ENCODE measurements at places on chromosomes 3 and 15.
A peak's percentile ranks its signal among the peaks of the same experiment; 100 is the strongest.

- no peak for DNase-seq
Measured at GRCh38 chr3:15822281-15822680, 24.5 kb upstream of the ANKRD28 start.

- DNase-seq: no peak
Measured at GRCh38 chr3:139101396-139101795, 56.7 kb upstream of the PRR23C start.

DNA sequence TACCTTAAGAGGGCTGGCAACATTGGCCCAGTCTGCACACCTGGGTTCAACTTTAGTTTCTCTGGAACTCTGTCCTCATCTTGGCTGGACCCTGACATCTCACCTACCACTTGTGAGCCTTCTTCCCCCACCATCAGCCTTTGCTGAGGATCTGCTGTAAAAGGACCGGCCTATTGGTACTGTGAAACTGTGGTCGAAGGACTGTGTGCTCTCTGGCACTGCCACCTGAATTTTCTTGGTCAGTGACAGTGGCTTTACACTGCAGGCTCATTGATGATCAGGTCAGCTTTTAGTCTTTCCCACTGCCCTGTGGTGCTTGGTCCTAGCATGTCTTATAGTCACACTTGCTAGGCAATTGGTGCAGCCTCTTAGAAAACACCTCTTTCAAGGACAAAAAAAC is 86.9 kb downstream of the PEX5L start:
- DNase-seq: no peak

- DNase-seq: no peak
Measured at GRCh38 chr3:73622091-73622805, 2.5 kb downstream of the PDZRN3 start.

DNA sequence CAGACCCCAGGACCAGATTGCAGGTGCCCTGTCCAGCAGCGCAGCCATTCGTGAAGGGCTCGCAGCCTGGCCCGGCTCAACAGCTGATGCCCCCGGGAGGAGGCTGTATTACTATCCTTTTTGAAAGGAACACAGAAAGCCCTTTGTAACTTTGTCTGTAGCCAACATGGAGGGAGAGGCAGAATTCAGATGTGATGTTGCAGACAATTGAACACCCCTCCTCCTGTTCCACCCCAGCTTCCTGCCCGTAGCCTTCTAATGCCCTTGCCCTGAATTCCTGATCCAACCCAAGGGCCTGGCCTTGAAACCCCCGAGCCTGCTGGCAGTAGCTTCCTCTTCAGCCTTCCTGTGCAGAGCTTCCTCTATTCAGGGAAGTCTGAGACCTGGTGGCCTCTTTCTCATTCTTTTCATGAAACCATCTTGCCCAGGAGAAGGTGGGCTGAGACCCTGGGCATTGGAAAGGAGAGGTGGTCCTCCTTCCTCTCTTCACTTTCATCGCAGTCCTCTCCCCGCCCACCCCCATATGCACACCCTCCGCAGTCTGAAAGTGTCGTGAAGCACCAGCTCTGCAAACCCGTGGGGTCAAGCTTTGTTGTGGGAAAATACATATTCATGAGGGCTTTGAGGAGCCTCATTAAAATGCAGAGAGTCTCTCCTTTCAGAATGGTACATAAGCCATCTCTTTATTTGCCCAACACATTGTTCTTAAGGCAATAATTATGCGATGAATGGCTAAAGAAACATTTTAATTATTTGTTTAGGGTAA is 109.2 kb downstream of the APBA2 start:
- DNase-seq: no peak

DNA sequence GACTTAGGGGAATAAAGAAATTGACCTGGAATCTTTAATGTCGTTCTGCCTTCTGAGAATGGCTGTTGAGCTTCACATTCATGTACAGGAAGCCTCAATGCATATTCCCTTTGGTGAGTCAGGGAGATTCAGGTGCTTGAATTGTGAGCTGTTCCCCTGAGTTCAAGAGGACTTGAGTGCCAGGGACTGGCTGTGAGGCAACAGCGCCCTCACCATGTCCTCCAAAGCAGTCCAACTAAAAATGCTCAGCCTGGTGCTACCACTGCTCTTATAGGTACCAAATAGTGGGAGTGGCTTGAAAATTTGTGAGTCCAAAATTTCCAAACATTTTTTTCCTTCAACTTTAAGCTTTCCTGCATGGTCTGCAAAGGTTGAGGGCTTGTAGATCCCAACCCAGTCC is 54.1 kb downstream of the LEO1 start:
- DNase-seq: peak; percentile 15

DNA sequence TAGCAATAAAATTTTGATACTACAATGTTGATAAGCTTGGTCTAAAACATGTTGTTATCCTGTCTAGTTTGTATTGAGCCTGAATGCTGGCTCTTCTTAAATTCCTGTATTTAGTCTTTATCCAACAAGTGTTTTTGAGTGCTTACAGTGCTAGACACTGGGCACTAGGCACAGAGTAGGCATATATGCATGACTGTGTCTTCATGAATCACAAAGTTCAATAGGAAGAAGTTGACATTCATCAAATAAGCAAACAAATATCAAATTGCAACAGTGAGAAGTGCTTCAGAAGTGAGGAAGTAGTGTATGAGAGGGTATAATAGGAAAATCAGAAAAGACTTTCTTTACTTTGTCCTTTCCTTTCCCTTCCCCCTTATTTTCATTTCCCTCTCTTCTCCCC is 6.8 kb downstream of the CD96 start:
- DNase-seq: no peak

DNA sequence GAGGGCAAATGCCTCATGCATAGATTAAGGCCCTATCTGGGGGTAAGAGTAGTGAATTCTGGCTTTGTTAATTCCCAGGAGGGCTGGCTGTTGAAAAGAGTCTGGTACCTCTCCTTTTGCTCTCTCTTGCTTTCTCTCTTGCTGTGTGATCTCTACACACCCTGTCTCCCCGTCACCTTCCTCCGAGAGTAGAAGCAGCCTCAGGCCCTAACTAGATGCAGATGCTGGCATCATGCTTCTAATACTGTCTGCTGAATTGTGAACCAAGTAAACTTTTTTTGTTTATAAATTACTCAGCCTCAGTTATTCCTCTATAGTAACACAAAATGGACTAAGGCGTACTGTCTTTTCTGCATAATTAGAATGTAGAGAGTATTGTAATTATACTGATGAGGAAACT is 908.1 kb downstream of the DIPK2A start:
- DNase-seq: peak; percentile 3

DNA sequence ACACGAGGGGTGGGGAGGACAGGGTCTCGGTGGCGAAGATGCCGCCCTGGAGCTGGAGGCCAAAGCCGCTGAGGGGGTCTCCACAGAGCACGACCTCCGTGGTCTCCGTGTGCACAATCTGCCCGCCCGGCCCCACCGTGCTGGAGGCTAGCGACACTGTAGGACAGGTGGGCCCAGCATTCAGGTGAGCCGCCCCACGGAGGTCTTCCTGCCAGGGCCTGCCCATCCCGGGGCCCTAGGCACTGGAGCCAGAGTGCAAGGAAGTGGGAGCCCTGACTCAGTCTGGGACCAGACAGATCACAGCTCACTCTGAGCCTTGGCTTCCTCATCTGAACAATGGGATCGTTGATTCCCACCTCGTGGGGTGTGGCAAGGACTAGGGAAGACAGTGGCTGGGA is 25.8 kb downstream of the GRIP2 start:
- no peak for DNase-seq

- no peak for DNase-seq
Measured at GRCh38 chr3:133750259-133750656, 4.1 kb downstream of the TF start.

- DNase-seq: peak; percentile 80
Measured at GRCh38 chr3:150346981-150347863, 60.9 kb upstream of the TSC22D2 start.

DNA sequence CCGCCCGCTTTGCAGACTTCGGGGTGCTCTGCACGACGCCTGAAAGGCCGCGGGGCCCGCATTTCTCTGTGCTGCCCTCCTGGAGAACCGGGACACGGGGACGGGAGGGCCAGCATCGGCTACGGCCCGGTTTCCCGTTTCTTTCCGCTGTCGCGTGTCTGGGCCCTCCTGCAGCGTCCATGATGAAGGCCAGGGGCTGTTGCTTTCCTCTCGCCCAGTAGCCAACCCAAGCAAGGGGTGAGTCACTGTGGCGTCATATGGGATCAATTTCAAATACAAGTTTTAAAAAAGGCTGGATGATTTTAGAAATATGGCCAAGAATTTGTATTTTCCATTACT is 435 bp downstream of the SLC35G2 start:
- DNase-seq: peak; percentile 80

- no peak for DNase-seq
Measured at GRCh38 chr3:186270701-186271100, 91.3 kb downstream of the DGKG start.

DNA sequence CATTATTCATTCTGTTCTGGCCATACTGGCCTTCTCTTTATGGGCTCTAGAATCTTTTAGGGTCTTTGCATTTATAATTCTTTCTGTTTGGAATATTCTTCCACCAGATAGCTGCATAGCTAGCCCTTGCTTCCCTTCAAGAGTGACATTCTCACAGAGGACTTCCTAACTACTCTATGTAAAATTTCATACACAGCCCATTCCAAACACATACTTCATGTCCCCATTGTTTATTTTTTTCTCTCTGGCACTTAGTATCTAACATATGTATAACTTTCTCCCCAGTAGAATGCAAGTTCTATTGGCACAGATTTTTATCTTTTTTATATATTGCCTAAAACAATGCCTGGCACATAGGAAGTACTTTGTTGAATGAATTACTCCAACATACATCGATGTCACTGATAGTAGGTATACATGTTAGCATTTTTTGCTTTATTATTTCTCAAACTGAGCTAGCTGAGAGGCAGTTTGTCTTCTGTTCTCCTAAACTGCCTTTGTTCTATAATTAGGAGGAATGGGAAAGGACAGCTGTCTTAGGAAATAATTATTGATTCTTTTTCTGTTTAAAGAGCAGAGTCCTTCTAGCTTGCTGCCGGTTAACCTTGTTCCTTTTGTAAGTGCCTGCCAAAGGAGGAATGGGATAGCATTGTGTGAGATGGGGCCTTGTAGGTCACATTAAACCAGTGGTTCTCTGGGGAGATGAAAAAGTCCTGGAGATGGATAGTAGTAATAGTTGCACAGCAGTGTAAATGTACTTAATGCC is 7.9 kb downstream of the FAM162A start:
- no peak for DNase-seq

- peak; percentile 39 for DNase-seq
Measured at GRCh38 chr15:63166219-63166618, 8.9 kb upstream of the RPS27L start.

- peak; percentile 76 for DNase-seq
Measured at GRCh38 chr15:38885001-38885400, 320.4 kb upstream of the RASGRP1 start.

GRCh38 chr3:178450476-178450875 is 85.8 kb upstream of the KCNMB2 start:
- no peak for DNase-seq

- peak; percentile 66 for DNase-seq
Measured at GRCh38 chr15:58410353-58410752, 21.4 kb upstream of the LIPC start.

DNA sequence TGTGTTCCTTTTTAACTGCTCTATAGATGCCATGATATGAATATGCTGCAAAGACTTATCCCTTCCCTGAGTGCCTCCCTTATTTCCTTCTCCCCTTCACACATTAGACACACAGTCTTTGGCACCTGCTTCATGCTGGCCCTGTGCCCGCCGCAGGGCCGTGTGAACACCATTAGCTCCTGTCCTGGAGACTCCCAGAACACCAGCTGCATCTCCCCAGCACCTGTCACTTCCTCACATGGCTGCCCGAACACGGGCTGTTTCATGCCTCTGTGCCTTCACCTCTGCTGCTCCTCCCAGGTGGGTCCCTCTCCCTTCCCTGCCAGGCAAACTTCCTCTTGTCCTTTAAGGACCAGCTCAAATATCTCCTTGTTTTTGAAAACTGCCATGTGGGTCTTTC is 40.5 kb upstream of the SEC13 start:
- no peak for DNase-seq

DNA sequence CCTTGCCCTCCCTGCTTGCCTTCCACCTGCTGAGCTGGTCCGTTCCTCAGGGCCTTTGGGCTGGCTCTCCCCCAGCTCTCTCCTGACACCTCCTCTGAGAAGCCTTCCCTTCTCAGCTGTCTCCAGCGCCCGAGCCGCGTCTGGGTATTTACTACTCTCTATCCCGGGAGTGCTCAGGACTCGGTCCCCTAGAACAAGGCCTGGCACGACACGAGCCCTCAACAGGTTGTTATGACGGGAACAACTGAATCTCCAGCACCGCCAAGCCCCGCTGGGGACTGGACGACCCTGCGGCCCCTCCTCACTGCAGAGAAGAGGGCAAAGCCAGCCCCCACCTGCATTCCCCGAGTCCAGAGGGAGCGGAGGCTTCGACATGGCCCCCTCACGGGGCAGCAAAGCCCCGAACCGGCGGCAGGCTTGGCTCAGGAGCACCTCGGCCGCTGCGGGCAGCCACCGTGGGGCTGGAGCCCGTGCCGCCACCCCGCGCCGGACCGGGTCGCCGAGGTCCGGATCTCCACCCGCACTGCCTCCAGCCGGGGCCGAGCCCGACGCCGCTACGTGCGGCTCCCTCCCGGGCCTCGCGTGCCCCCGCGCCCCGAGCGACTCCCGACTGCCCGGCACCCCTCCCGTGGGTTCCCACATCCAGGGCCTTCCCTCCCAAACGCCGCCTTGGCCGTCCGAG is 792 bp downstream of the TPRA1 start:
- no peak for DNase-seq

- no peak for DNase-seq
Measured at GRCh38 chr3:63364910-63365309, 86.8 kb downstream of the SYNPR start.

DNA sequence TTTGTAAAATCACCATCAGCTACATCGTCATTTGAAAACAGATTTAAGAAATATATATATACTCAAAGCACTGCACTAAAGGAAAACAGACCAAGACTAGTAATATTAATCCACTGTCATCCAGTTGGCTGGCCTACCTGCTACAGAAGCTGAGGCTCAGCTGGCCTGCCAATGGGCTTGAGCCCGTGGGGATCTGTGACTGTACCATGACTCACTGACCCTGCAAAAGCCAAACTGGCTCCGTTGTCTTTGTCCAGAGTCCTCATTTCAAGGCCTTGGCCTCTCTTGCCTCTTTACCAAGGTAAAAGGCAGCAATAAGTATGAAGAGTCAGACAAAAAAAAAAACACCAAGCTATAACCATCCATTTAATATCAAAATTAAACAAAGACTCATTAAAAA is 463.5 kb upstream of the RASGRP1 start:
- DNase-seq: peak; percentile 64

DNA sequence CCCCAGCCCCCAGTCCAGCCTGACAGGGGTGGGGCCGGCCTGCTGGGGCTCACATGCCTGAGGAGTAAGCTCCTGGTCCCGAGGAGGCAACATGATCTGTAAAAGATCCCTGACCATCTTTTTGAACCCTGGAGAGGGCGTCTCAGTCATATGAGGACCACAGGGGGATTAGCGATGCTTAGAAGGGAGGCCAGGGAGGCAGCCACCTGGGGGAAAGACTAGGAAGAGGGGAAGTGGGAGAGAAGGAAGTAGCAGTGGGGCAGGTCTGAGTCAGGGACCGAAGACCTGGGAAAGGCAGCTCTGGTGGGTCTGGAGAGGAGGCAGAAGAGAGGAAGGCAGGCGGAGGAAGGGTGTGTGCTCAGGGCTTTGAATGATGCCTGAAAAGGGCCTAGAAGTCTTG is 18.9 kb downstream of the PIF1 start:
- DNase-seq: no peak

- peak; percentile 87 for DNase-seq
Measured at GRCh38 chr3:178205740-178206139, 330.5 kb upstream of the KCNMB2 start.
